Thymus (tissue), 14 donors: ENCODE measurements at places on chromosomes 7 and 10. TPM values are rescaled to one million over a fixed set of nuclear protein-coding genes. Genes with fewer than 3 reads are reported as not detected.

The LRWD1 gene
- total RNA-seq, result 16.2 TPM

The DRGX gene
- 0.05 TPM for total RNA-seq

The CPA4 gene
- total RNA-seq, result 0.99 TPM

The NOD1 gene
- 4.3 TPM for total RNA-seq

The CDC14C gene
- not detected for total RNA-seq

The GCK gene
- 0.24 TPM for total RNA-seq

The PRLHR gene
- total RNA-seq, result 0.05 TPM

The SRRM3 gene
- total RNA-seq, result 0.05 TPM

The HTR5A gene
- total RNA-seq, result 0.85 TPM

The CCDC3 gene
- 17.3 TPM for total RNA-seq
